ENCODE measurements at places on chromosomes 5 and 9.

DNA sequence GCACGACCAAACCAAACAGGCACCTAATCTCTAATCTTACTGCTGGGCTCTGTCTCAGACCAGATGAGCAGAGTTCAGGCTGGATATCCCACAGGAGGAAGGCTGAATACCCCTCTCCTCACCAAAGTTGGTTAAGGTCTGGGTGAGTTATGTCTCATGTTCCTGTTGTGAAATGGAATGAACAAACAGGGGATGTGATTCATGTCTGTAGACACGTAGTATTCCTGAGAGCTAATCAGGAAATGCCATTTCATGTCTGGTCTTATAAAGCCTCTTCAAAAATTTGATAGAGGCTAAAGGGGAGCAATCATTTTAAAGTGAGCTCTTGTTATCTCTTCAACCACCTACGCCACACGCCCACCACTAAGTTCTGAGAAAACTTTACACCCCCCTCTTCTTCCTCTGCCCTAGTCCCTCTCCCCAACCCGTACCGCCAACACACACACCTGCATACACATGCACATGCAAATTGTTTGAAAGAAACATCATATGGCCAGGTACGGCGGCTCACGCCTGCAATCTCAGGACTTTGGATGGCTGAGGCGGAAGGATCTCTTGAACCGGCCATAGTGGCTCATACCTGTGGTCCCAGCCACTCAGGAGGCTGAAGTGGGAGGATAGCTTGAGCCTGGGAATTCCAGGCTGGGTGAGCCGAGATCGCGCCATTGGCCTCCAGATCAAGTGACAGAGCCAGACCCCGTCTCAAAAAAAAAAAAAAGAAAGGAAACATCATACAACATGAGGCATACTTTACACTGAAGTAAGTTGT, 69.8 kb upstream of the RAI14 start:
- DNase-seq, result no peak

GRCh38 chr5:171647043-171647903, 138.3 kb upstream of the SMIM23 start:
- no peak for DNase-seq

DNA sequence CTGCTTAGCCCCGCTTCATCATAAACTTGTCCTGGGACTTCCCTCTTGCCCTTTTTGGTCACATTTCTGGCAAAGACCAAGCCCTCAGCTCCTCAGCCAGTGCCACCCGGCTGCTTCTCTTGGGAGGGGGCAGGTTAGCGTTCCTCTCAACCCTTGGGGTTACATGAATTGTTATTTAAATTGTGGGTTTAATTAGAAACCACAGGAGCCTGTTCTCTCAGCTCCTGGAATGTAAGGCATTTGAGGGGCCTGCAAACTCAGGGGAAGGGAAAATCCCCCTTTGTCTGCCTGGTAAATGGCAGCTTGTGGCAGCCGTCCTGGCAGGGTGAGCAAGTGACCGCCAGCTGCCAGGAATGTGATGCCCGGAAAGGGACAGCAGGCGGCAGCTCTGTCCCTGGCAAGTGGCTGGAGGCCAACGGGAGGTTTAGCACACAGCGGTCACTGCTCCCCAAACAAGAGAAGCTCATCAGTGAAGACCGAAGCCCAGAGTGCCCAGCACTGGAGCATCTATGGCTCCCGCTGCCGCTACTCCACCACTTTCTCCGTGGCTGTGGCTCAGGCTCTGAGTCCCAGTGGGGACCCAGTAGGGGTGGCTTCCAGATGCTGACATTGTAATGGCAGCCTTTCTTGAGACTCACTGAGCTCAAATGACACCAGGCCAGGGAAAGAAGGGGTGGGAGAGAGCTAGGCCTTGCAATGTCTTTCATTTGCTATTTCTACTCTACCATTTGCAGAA, 51.7 kb downstream of the SHB start:
- DNase-seq, result no peak

DNA sequence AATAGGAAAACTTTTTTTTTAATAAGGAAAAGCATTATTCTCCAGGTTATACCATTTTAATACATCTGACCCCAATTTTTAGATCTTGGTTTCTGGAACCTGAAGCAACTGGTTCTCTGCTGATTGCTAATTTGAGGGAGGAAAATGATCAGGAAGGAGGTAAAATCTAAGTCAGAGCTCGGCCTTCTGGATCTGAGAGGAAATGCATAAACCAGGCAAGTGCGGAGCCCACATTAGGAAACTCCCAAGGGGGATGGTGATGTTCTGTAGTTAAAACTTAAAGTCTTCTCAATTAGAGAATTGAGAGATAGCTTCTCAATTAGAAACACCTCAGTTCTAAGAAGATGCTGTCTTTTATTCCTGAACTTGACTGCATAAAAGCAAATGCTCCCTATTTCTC, 113.5 kb downstream of the TSSK1B start:
- DNase-seq, result no peak

DNA sequence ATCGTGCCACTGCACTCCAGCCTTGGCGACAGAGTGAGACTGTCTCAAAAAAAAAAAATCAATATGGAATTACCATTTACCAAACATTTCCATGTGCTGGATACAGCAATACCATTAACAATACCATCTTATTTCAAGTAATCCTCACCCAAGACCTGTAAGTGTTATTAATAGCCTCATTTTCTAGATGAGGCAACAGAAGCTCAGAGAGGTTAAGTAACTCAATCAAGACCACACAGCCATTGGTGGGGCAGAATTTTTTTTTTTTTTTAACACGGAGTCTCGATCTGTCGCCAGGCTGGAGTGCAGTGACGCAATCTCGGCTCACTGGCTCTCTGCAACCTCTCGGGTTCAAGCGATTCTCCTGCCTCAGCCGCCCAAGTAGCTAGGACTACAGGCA, 3.6 kb upstream of the FIBCD1 start:
- DNase-seq, result no peak

GRCh38 chr9:123696476-123696875, 233.4 kb downstream of the DENND1A start:
- no peak for DNase-seq

- no peak for DNase-seq
Measured at GRCh38 chr5:133702791-133703770, 90.7 kb upstream of the FSTL4 start.

- no peak for DNase-seq
Measured at GRCh38 chr9:126125992-126126409, 200.6 kb upstream of the MVB12B start.

GRCh38 chr5:42988568-42988967, 51.6 kb downstream of the ANXA2R start:
- DNase-seq, result no peak

DNA sequence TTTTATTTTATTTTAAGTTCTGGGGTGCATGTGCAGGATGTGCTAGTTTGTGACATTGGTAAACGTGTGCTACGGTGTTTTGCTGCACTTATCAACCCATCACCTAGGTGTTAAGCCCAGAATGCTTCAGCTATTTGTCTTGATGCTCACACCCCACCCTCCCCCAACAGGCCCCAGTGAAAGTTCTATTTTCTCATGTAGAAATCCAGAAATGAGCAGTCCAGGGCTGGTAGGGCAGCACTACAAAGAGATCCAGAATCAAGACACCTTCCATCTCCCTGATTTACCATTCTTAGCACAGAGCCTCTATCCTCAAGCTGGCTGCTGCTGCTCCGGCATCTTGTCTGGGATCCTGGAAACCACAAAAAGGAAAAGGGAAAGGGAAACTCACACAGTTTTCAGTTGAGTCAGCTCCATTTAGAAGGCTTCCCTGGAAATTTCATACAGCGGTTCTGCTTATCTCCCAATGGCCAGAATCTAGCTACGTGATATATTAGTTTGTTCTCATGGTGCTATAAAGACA, 85.4 kb upstream of the SMARCA2 start:
- DNase-seq, result no peak

DNA sequence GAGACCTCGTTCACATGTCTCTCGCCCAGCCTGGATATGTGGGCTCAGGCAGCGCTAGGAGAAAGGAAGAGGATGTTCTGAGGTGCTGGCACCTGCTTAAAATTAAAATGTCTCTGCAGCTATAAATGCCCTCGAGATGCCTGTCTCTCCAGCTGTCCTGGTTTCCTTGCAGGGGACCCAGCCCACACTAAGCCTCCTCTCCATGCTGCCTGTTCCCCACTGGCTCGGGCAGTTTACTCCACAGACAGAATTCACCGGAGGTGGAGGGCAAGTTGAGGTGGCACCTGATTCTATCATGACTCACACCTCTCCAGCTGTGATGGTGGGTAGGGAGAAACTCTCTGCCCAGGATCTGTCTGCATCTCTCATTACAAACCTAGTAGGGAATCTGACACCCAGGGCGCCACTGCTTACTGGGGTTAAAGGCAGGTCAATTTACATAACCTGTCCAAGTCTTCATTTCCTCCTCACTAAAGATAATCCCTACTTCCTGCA, 420.9 kb downstream of the SPOCK1 start:
- DNase-seq, result no peak

DNA sequence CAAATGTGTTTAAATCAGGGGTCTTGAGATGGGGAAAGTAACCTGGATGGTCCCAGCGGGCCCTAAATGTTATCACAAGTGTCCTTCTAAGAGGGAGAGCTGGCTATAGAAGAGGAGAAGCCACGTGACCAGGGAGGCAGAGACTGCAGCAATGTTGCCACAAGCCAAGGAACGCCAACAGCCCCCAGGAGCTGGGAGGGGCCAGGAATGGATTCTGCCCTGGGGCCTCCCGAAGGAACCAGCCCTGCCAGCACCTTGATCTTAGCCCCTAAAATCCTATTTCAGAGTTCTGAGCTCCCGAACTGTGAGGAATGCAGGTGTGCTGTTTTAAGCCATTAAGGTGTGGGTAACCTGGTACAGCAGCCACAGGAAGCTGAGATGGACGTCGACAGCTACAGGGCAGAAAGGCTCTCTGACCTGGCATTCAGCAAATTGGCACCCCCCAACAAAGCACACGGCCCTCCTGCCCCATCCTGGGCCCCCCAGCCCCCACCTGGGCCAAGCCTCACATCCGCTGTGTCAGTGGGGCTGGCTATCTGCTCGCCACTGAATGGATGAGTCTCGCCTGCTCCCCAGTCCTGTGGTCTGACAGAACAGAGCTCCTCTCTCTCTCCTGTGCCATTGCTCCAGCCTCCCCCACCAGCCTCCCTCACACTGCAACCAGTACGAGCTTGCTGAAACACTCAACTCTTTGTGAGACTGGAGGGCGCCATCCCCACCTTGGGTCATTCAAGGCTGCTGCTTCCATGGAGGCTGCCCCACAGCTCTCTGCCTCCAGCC, 78.8 kb downstream of the ADAMTS2 start:
- no peak for DNase-seq

- no peak for DNase-seq
Measured at GRCh38 chr9:94805585-94805984, 79.1 kb downstream of the AOPEP start.

- no peak for DNase-seq
Measured at GRCh38 chr9:91836515-91836914, 113.5 kb downstream of the ROR2 start.

DNA sequence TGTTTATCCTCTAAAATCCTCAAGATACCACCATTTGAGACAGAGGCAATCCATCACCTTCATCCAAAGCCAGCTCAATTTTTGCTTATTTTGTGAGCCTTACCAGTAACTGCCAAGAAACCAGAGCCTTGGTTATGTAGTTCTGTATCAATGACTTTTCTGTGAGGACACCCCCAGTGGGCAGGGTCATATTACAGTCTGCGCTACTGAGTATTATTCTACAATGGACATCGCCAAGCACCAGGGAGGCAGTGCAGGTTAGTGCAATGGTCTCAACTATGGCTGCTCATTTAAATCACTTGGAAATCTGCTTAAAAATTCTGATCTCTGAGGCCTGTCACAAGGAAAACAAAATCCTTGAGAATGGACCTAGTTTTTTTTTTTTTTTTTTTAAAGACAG, 90.5 kb upstream of the NIPAL4 start:
- no peak for DNase-seq

- no peak for DNase-seq
Measured at GRCh38 chr9:129569502-129570449, 51.1 kb downstream of the C9orf50 start.

- no peak for DNase-seq
Measured at GRCh38 chr5:145449794-145450193, 385.3 kb downstream of the PRELID2 start.

DNA sequence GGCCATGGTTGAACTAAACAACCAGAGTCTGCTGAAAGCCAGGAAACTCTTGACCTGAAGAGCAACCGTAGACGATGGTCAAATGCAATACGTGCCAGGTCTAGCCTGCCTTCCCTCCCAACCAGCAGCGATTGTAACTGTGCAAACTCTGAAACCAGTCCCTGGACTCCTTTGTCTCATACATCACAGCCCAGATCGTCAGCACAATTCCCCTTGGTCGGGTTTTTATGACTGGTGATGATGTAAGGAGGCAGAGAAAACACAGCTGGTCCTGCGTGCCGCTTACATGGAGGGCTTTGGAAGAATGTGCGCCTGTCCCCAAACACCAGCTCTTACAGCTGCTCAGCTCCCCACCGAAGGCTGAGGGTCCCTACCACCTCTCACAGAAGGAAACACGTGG, 24.6 kb downstream of the SMIM23 start:
- no peak for DNase-seq

- DNase-seq, result no peak
Measured at GRCh38 chr5:176447591-176447977, 601 bp upstream of the FAF2 start.

Measured in activated CD4-positive, alpha-beta T cell treated with anti-CD3 and anti-CD28 coated beads, Interleukin-2, amount 50 U/mL, for 24 hours (primary cell).